ENCODE measurements at places on chromosomes 6 and 20.

- no peak for DNase-seq
Measured at GRCh38 chr6:157763129-157763903, 59.7 kb upstream of the SNX9 start.

DNA sequence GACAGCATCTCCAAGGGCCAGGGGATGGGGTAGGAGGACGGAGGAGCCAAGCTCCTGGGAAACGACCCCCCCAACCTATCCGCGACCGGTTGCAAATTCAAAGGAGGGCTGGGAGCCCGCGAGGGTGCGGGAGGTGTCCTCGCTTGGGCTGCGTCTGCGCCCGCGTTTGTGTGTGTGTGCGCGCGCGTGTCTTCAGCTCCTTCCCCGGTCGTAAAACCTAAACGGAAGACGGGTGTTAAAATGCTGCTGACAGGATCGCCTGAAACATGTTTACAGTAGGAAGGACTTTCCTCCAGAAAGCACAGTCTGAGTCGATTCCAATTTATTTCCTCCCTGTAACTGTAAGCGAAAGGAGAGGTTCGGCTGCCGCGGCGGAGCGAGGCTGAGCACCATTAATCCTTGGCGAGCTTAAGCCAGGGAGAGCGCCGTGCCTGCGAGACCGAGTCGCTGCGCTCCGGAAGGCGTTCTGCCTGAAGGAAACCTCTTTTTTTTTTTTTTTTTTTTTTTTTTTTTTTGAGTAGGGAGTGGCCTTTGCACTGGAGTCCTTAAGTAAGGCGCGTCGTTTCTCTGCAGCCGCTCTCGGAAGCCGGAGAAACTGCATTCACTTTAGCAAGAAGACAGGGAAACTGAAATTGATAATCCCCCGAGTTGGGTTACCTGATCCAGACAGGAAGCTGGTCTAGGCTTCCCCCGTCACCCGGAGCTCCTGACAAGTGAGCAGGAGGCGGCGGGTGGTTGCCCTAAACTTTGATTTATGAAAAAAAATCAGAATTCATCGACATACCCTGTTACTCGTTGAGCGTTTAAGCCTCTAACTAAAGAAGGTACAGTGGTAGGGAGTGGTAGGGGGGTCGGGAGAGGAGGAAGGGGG, 4.8 kb upstream of the SOX4 start:
- DNase-seq = peak; percentile 68

- DNase-seq = no peak
Measured at GRCh38 chr20:53782612-53783246, 189.1 kb upstream of the ZNF217 start.

DNA sequence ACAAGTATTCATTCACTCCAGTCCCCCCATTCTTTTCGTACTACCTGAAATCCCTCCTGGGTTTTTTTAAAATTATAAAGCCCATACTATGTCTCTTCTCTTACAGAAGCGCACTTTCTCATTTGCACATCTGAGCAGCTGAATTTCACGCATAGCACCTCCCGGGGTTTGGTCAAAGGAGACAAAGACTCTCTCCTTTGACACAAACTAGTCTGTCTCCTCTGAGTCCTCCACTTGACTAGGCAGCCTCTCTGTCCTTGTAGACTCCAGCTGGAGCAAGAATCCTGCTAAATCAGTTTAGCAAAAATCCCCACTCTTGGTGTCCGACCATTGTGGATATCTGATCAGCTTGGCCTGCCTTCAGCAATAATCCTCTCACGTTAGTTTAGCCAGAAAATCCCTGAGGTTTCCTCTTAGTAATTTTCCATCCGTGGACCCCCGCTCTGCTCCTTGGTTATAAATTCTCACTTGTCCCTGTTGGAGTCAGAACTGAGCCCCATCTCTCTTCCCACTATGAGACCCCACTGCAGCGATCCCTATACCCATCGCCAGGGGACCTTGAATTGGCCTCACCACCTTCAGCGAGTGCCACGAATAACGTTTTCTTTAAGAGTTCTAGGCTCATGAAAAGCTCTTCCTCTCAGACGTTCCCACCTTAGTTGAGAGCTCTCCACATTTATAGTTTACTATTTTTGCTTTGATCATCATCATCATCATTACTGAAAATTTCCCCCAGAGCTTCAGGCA, 29.0 kb downstream of the PDYN start:
- no peak for DNase-seq

DNA sequence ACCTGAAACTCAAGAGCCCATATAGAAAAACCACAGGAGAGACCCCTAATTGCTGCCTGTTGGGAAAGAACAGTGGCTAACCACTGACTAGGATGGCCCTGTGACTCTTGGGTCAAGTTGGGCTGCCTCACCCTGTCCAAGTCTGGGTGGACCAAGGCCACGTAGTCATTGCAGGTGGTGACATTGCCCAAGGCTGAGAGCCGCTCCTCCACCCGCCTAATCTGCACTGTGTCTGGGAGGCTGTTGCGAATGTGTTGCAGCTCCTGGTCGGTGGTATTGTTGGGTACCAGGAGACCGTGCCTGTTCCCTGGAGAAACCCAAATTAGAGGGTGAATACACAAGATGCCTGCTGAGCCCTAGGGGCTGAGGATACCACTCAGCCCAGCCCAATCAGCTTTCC, 2.6 kb upstream of the MMP24OS start:
- DNase-seq = no peak

- no peak for DNase-seq
Measured at GRCh38 chr6:31729979-31730630, 1.0 kb upstream of the DDAH2 start.

- no peak for DNase-seq
Measured at GRCh38 chr6:165937564-165938358, 229.9 kb downstream of the TBXT start.

DNA sequence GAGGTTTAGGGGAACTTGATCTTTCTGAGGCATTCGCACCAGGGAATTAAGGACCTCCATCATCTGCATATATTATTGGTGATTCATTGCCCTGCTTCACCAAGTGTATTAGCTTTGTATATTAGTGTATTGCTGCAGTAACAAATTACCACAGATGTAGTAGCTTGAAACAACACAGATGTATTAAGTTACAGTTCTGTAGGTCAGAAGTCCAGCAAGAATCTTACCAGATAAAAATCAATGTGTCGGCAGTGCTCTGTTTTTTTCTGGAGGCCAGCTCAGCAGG, 65.8 kb downstream of the HMGN3 start:
- DNase-seq = no peak

GRCh38 chr6:96844530-96844929, 7.3 kb upstream of the GPR63 start:
- no peak for DNase-seq

GRCh38 chr6:168206186-168206585, 113.4 kb downstream of the DACT2 start:
- no peak for DNase-seq

- peak; percentile 11 for DNase-seq
Measured at GRCh38 chr6:44268095-44268628, 2.1 kb upstream of the TMEM151B start.

- DNase-seq = no peak
Measured at GRCh38 chr6:106628658-106629102, 618 bp downstream of the RTN4IP1 start.

- no peak for DNase-seq
Measured at GRCh38 chr20:45701104-45701503, 734 bp upstream of the WFDC13 start.

DNA sequence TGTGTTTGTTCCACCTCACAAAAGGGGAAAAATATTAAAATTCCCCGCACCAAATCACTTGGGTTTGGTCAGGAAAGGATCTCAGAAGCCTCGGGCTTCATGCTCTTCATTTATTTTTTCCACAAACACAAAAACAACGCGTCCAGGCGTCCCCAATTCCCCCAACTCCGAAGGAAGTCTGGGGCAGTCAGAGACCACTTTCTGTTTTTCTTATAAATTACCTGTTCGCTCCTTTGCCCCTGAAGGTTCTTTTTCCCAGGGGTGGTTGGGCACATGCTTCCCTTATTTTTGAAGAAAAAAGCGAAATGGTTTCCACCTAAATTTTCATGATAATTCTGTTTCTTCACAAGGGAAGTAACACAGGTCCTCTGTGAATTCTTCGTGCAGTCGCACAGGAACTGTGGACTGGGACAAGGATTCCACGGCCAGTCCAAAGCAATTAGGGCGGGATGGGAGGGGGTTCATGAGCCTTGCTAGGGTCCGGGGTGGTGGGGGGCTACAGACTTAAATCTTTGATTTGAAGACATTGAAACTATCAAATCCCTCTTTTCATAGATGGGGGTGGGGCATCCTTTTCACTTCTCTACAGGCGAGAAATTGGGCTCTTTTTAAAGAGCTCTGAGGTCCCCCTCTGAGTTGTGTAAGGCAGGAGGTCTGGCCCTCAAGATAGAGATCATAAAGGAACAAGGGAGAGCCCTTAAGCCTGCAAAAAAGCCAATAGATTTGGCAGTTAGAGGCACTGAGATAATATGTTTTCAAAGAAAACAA, 30.5 kb upstream of the HFE start:
- no peak for DNase-seq

- no peak for DNase-seq
Measured at GRCh38 chr20:6560978-6561377, 206.5 kb upstream of the BMP2 start.

- no peak for DNase-seq
Measured at GRCh38 chr20:62543470-62544302, 67.9 kb upstream of the GATA5 start.

DNA sequence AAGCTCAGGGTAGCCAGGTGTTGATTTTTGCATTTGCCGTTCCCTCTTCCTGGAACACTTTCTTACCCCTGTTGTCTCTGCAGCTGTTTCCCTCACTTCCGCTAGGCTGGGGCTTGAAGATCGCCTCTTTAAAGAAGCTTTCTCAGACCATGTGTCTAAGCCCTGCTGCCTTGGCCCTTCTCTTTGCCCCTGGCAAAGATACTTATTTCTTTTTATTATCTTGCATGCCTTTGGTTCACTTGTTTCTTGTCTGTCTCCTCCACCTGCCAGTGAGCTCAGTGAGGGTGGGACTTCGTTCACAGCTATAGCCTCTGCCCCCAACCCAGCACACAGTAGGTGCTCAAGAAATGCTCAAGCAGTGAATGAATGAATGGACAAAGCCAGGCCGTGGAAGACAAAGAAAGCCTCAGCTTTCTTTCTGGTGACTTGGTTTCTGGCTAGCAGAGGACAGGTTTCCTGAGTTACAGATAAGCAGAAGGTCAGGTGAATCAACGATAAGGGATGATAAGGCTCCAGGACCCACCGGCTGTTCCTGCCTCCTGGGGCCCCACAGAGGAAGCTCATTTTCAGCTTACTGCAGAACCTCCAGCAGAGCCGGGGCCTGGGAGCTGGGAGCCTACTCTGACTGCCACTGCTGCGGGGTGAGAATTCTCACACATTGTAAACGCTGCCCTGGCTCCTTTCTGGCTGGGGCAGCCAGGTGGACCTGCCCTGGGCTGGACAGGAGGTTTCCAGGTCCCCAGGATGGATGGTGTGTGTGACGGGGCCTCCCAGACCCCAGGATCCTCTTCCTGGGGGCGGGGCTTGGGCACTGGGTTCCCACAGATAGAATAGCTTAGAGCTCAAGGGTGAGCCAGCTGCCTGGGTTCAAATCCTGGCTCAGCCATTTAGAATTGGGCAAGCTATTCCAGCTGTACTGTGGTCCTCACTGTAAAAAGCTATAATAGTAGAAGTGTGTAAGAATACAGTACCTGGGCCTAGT, 29.8 kb downstream of the SNAI1 start:
- peak; percentile 19 for DNase-seq

DNA sequence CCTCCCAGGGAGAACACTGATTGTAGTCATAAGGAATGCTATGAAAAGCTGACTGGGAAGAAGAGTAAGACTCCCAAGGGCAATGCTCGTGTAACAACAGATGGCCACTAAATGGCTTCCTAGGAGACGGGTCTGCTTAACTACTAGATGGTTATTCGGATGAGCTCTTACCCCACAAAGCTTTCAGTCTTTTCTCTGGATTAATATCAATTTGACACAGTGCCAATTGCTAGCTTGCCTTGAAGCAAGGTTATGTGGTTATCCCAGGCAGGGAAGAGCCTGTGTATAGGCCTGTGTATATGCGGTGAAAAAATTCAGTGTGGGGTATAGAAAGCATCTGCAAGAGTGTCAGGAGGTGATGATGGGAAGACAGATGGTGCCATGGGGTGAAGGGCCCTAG, 86.4 kb upstream of the NOX3 start:
- DNase-seq = peak; percentile 62

GRCh38 chr6:5213836-5214235, 46.9 kb downstream of the LYRM4 start:
- no peak for DNase-seq

DNA sequence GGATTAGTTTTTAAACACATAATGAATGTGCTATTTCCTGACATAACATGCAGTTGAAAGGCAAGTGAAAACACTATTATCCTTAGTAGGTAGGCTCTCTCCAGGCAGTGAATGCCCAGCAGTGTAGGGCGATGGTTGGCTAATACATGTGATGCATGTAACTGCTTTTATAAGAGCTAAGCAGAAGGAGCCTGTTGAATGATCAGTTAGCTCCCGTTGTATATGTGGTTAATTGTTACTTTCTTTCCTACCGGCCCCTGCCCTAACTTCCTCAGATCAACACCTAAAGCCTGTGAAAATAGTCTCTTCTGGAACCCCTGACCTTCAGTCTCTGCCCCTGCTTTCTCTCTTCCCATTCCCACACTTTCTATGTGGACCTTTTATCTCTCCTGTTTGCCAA, 10.5 kb downstream of the SOX4 start:
- no peak for DNase-seq

DNA sequence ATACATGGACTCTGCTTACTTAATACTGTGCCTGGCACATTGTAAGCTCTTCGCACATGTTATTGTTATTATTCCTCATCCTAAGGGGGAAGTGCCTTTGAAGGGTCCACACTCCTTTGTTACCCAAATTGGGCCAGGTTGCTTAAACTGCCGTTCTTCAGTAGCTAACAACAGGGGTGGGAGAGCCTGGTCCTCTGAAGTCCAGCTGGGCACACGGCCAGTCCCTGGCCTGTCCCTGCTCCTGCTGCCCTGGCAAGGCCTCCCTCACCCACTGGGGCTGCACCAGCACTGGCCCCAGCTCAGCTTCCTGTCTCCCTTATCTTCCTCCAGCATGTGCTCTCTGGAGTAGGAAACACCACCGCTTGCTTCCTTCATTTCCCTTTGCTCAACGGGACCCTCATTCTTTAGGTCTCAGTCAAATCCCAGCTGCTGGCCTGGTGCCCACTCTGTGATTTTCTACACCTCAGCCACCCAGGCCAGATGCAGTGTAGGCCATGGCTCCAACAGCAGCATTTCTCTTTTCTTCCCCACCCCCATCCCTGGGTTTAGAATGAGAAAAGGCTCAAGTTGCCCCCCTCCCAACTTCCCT, 5.5 kb upstream of the PROCR start:
- peak; percentile 17 for DNase-seq

DNA sequence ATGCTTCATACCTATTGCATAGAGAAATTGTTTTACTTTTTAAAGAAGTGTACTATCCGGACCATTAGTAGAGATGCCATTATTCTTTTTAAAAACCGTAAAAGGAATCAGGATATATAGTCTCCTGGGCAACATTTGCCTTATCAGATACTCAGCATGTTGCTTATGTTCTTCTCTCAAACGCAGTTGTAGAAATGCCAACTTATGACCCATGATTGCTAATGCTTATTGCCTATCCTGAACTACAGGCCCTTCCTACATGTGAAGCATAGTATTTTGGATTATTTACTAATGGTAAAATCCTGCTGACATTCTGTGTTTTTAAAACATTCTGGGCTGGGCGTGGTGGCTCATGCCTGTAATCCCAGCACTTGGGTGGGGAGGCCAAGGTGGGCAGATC, 99.5 kb downstream of the FOXO3 start:
- no peak for DNase-seq

- no peak for DNase-seq
Measured at GRCh38 chr6:41040101-41040939, 1.3 kb upstream of the UNC5CL start.
